ENCODE measurements at places on chromosomes 1 and 21.

- DNase-seq = no peak
Measured at GRCh38 chr1:204616641-204617040, 68.9 kb downstream of the LRRN2 start.

DNA sequence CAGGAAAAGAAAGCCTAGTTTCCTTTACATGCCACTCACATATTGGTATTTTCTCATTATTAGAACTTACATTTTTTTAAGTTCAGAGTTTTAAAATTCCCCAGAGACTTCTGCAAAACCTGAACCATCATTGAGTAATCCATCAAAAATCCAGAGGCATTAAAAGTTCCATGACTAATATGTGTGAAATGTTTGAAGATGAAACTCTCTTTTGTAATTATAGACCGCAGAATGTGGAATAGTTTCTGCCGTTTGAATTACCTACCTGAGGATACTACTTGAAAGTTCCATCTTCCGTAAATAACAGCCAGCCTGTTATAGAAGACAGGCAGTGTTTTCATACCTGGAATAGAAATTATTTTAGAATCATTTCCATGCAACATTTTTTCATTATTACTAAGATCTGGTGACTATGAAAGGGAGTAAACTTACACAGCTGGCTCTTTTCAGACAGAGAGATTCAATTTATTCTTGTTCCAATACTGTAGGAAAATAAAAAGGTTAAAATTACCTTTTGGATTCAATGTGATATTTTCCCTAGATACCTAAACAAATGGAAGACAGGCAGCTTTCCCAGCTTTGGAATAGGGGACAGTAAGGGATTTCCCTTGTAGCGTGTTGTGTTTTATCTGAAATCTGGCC is 131.4 kb downstream of the ST6GALNAC5 start:
- DNase-seq = no peak

DNA sequence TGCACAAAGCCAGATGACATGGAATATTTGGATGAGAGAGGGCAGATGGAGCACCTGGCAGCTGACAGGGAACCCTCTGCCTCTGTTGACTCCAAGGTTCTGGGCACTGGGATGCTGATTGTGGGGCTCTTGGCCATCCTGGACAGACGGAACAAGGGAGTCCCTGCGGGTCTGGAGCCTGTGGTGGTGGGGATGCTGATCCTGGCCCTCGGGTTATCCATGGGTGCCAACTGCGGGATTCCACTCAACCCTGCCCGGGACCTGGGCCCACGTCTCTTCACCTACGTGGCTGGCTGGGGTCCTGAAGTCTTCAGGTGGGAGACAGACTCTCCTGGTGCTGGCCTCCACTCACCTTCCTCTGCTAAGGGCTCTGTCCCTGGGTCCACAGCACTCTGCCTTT is 1.8 kb upstream of the ATP8B2 start:
- DNase-seq = no peak

DNA sequence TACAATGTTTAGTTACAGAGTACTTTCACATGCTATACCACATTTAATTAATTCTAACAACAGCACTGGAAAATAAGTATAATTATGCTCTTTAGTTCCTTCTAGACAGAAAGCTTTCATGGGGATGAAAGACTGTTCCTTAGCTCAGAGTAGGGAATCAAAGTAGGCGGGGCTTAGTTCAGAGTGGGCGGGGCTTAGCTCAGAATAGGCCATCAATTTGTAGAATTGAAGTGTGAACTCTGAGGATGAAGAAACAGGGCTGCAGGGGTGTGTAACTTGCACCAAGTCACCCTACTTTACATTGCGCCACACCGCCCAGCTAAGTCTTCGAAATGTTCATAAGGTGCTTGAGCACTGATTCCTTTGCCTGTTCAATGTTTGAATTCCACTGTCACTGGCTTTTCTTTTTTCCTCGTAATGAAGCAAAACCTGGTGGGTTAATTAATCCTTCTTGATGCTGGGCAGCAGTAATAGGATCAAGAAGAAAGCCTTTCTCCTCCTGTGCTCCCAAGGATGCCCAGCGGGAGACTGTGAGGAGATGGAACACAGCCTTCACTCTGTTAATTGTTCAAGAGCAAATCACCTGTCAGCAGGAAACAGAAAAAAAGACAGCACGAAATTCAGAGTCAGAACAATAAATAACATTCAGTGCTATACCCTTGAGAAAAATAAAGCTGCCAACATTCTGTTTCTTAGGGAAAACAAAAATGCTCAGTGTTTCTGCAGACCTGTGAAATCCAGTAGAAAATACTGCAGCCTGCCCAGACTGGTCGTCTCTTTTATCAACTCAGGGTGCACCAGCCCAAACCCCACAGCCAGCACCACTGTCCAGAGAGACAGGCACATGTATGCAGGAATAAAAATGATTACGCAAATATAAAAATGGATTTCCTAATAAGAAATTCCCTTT is 66.5 kb upstream of the CAMK1G start:
- no peak for DNase-seq

DNA sequence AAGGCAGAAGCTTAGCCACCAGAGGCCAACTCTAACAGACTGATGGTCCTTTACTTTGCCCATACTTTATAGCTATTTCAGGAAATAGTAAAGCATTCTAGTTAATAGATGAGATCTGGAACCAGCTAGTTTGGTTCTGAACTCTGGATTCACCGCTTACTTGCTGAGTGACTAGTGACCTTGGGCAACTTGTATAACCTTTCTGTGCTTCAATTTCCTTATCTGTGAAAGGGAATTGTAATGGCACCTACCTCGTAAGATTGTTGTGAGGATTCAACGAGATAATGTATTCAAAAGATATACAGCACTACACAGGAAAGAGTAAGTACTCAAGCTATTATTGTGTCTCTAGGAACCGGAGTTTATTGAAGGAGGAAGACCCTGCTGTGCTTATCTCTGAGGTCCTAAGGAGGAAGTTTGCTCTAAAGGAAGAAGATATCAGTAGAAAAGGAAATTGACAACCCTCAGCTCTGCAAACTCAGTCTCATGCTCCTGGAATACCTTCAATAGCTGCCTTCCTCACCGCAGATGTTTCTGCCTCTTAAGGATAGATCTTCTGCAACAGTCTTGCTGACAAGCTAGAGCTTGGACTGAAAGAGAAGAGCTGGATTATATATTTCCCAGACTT is 11.9 kb downstream of the MTFR1L start:
- DNase-seq = no peak

DNA sequence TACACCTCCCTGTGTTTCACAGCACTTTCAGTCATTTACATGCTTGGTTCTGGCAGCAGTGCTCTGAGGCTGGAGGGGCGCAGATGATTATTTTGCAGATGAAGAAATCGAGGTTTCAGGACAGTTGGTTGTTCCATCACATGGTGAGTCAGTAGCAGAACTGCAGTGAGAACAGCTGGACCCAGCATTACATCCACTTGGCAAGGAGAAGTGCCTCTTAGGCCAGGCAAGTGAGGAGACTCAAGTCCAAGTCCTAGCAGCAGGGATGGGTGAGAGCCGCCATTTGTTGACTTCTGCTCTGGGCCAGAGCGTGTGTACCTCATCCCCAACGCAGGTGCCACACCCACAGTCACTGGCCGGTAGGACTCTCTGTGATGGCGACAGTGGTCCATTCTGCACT is 26.8 kb upstream of the EPHA8 start:
- no peak for DNase-seq

DNA sequence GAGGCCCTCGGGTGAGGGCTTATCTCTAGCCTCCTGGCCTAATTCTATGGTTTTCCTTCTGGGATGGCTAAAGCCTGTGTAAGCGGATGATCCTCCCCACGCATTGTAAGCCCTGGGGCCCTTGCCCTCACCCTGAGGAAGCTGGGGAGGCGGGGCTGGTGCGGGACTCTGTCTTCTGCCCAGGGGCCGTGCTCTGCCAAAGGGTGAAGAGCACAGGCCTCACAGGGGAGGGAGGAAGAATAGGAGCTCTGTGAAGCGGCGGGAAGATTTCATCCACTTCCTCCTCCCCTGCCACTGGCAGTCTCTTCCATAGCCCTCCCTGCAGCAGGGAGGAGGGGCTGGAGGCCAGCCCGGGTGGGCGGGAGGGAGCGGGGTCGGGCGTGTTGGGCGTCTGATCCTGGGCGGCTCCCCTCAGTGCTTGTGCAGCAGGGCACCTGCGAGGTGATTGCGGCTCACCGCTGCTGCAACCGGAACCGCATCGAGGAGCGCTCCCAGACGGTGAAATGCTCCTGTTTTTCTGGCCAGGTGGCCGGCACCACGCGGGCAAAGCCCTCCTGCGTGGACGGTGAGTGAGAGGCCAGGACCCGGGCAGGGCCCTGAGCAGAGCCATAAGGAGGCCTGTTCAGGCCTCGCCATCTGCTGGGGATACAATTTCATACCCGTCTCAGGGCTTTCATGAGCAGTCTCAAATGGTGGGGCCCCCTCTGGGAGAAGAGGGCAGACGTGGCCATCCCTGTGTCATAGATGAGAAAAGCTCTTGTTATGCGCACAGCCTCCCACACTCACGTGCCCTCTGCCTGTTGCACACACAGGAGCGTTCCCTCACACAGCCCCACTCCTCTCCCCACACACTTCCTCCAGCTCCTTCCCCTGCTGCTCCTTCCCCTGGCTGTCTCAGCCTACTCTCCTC is 7.7 kb upstream of the PPM1J start:
- DNase-seq = peak; percentile 33
